ENCODE measurements at places on chromosomes 2 and 18. TPM values are rescaled to one million over a fixed set of nuclear protein-coding genes. Genes with fewer than 3 reads are reported as not detected.

MYCN gene
- polyA plus RNA-seq: 17.2 TPM

PAIP2B gene
- polyA plus RNA-seq: 10.2 TPM

SERPINB12 gene
- not detected for polyA plus RNA-seq

DUSP11 gene
- polyA plus RNA-seq: 39.1 TPM

GNAL gene
- polyA plus RNA-seq: 2.5 TPM

LIMS3 gene
- 3.3 TPM for polyA plus RNA-seq

RTP5 gene
- polyA plus RNA-seq: not detected

ARHGEF33 gene
- 2.9 TPM for polyA plus RNA-seq

COBLL1 gene
- polyA plus RNA-seq: 21.6 TPM

SH2D6 gene
- 0.57 TPM for polyA plus RNA-seq

AQP4 gene
- 95.9 TPM for polyA plus RNA-seq

DNMT3A gene
- polyA plus RNA-seq: 89.7 TPM

KIF1A gene
- polyA plus RNA-seq: 2.3 TPM

C2orf66 gene
- 0.20 TPM for polyA plus RNA-seq

DNA sequence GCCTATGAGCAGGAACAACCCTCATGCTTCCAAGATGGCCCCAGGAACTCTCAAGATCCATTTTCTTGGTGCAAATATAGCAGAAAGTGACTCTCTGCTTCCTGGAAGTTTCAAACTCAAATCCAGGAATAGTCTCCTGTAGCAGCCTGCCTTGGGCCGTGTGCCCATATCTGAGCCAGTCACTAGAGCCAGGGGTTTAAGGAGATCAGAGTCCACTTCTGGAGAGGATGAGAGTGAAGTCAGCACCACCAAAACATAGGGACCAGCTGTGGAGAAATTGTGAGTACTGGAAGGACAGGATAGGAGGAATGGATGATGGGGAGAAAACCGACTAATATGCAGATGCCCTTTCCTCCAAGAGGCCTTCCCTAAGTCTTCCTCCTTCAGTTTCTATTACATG is 33.2 kb downstream of the PSD4 start:
- no peaks in the 10 kb centered on the region for H3K27me3 ChIP-seq
- DNase-seq: no peak
- H3K4me1 ChIP-seq: peaks cover 2% of the 10 kb centered on the region
- no peak overlapping the region for H3K27ac ChIP-seq
- peaks cover 6% of the 10 kb centered on the region for H3K36me3 ChIP-seq
- H3K4me3 ChIP-seq: no peak overlapping the region

DNA sequence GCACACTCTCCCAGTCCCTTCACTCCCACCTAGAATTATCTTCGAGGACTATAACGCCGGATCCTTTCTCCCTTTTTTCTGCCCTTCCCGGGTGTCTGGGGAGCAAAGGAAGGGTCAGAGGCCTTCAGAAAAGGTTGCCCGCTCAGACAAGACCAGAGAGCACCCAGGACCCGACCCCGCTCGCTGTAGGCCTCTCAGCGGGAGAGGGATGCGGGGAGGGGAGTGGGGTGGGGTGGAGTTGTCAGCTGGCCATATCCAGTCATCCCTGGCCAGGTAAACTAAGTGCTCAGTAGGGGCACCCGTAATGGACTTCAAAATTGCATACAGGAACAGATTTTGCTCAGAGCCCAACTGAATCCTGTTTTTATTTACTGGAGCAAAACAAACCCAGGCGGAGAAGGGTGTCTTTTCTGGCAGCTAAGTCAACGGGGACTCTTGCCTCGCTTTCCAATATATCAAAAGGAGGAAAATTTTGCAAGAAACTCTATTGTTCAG is 65.0 kb downstream of the NOL4 start:
- no peak overlapping the region for H3K27ac ChIP-seq
- no peaks in the 10 kb centered on the region for H3K36me3 ChIP-seq
- H3K27me3 ChIP-seq: peaks cover 24% of the 10 kb centered on the region
- no peak for DNase-seq
- H3K4me3 ChIP-seq: no peak overlapping the region
- H3K4me1 ChIP-seq: no peaks in the 10 kb centered on the region

DNA sequence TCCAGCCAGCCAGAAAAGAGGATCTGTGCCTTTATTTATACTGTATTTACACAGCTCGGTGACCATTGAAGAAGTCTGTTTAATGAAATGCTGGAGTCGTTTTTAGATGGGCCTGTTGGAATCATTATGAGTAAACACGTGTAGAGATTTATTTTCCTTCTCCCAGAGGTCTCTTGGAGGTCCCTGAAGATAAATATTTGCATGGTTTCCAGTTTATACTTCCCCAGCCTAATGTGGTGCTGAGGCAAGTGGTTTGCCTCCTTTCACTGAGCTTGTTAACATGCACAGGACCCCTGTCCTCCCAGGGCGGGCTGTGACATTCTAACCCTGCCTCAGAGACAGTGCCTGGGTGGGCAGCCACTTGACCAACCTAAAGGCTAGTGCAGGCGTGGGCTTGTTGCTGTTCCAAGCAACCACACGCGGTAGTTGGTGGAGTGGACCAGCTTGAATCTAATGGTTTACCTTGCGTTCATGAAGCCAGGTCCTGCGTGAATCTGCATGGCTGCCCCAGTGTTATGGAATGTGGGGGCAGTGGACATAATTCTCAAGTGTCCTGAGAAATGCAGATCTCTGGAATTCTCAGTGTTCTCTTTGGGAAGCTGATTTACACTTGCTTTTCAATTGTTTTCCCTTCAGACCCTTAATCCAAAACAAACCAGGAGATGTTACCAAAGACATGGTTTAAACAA is 130.2 kb upstream of the DLX2 start:
- peaks cover 30% of the 10 kb centered on the region for H3K27me3 ChIP-seq
- DNase-seq: no peak
- H3K36me3 ChIP-seq: no peaks in the 10 kb centered on the region
- H3K4me3 ChIP-seq: no peak overlapping the region
- H3K4me1 ChIP-seq: peaks cover 6% of the 10 kb centered on the region

- no peaks in the 10 kb centered on the region for H3K4me1 ChIP-seq
- H3K27me3 ChIP-seq: no peaks in the 10 kb centered on the region
- H3K4me3 ChIP-seq: no peak overlapping the region
Observed at GRCh38 chr2:41498781-41499180, 549.0 kb upstream of the PKDCC start.

DNA sequence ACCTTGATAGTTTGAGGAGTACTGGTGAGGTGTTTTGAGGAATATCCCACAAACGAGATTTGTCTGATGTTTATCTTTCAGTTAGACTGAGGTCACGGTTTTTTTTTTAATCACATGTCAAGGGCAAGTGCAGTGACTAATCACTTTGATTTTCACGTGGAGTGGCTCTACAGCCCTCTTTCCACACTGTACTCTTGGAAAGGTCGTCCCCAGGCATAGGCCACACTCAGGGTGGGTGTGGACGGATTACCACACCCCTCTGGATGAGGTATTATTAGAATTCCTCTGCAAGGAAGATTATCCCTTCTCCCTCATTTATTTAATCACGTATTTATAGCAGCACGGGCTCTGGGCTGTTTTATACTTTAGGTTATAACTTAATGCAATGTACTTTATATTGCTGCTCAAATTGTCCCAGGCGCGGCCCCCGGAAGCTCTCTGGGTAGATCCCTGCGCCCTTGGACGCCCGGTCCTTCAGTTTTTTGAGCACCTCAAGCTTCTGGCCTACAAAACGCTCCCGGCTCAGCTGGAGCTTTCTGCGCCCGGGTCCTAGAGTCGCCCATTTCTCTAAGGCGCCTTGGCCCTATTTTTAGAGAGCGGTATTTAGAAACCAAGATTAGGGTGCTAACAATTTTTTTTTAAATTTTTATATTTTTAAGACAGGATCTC is 515 bp upstream of the PLEKHB2 start:
- no peaks in the 10 kb centered on the region for H3K27me3 ChIP-seq
- peaks cover 43% of the 10 kb centered on the region for H3K4me1 ChIP-seq
- DNase-seq: peak; percentile 82

GRCh38 chr2:56334622-56335021 is 150.8 kb downstream of the CCDC85A start:
- no peaks in the 10 kb centered on the region for H3K27me3 ChIP-seq
- H3K4me1 ChIP-seq: no peaks in the 10 kb centered on the region
- no peak for DNase-seq
- H3K36me3 ChIP-seq: no peaks in the 10 kb centered on the region
- no peak overlapping the region for H3K4me3 ChIP-seq

GRCh38 chr2:226669905-226670304 is 129.7 kb downstream of the IRS1 start:
- no peak overlapping the region for H3K27ac ChIP-seq
- no peaks in the 10 kb centered on the region for H3K4me1 ChIP-seq
- no peak overlapping the region for H3K4me3 ChIP-seq
- DNase-seq: no peak

GRCh38 chr2:98020992-98021713 is 25.4 kb upstream of the TMEM131 start:
- no peaks in the 10 kb centered on the region for H3K4me1 ChIP-seq
- no peaks in the 10 kb centered on the region for H3K27me3 ChIP-seq
- no peaks in the 10 kb centered on the region for H3K36me3 ChIP-seq
- H3K27ac ChIP-seq: no peak overlapping the region
- no peak for DNase-seq

DNA sequence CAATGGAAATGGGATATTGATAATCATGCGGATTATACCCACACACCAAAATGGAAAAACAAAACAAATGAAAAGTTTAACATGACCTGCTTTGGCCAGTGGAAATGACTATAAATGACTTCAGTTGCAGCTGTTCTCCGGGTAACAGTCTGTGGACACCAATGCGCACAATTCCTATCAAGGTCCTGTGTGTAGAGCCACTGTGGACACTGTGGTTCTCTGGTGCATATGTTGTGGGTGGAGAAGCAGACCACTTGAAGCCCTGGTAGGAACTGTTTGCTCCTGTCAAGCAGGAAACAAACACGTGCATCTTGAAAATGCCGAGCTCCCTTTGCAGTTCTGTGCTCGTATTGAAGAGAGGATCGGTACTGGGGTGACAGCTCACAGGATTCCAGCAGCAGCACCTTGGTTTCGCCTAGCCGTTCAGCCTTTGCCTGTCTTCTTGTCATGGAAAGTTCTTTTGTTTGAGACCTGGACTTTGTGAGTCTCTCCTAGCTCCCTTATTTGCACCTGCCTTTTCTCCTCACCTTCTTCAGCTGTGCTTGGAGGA is 32.9 kb downstream of the NCK2 start:
- no peak overlapping the region for H3K27ac ChIP-seq
- no peak overlapping the region for H3K4me3 ChIP-seq
- H3K36me3 ChIP-seq: no peaks in the 10 kb centered on the region
- peaks cover 59% of the 10 kb centered on the region for H3K4me1 ChIP-seq

DNA sequence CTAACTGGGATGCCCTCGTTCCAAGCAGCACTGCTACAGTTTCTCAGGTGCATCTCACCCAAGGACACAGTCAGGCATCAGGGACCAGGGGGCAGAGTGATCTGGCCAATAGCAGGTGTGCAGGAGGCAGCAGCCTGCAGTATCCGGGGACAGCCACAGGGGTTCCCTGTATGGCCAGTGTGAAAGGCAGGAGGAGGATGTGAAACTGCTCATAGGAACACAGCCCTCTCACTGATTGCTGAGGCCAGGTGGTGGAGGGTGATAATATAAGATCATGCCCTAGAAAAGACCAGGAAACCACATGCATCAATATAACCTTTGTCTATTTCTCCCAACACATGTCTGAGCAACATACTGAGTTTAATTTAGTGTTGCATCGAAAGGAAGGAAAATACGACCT is 112.7 kb upstream of the TACR1 start:
- DNase-seq: no peak
- no peaks in the 10 kb centered on the region for H3K4me1 ChIP-seq
- no peak overlapping the region for H3K4me3 ChIP-seq
- no peaks in the 10 kb centered on the region for H3K27me3 ChIP-seq

DNA sequence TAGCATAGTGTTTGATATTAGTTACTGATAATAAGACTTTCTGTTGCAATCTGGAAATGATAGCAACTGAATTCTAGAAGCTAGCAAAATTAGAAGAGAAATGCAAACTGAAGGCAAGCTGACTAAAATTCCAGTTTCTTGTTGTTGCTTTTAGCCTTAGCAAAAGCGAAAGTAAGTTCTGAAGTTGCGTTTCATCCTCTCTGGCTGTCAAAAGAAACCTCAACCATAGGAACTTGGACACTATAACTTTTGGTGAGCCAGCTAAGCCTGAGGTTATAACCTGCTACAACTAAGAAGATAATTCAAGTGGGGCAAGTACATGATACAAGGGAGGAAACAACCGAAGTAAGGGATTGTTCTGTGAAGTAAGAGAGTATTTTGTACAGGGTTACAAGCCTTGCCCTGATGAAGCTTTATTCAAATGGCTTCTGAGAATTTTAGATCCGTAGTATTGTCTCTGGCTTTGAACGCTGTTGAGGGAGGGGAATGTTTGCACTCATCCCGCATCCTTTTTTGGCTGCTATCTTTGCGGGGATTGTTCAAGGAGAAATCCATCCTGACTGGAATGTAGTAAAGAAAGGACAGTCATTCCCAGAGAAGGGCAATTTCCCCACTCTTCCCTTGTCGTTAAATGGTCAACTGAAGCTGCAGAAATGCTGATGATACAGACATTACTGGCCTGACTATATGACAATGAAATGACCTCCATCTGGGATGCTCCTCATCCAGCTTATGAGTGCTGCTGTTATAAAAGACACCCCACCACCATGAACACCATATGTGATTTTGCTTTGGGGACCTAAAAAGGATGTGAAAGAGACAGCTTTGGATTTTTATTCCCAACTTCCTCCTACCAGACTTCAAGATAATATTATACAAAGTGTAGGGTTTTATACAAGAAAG is 7.0 kb upstream of the TMX3 start:
- H3K36me3 ChIP-seq: no peaks in the 10 kb centered on the region
- H3K27ac ChIP-seq: peak overlapping the region; percentile 56
- H3K4me1 ChIP-seq: peaks cover 6% of the 10 kb centered on the region
- DNase-seq: no peak

DNA sequence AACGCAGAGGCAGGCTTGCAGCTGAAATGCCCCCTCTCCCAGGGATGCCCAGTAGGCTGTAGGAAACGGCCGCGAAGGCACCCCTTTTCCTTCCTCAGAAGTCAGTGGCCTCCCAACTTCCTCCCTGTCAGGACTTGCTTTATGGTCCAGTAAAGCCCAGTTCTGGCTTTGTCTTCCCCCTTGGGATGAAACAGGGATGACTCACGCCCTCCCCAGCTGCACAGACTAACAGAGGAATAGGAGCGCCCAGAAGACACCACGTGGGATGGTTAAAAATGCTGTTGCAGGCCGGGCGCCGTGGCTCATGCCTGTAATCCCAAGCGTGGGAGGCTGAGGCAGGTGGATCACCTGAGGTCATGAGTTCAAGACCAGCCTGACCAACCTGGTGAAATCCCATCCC is 6.9 kb downstream of the CREG2 start:
- H3K27me3 ChIP-seq: peaks cover 37% of the 10 kb centered on the region
- H3K4me3 ChIP-seq: no peak overlapping the region
- no peak for DNase-seq
- no peaks in the 10 kb centered on the region for H3K4me1 ChIP-seq

DNA sequence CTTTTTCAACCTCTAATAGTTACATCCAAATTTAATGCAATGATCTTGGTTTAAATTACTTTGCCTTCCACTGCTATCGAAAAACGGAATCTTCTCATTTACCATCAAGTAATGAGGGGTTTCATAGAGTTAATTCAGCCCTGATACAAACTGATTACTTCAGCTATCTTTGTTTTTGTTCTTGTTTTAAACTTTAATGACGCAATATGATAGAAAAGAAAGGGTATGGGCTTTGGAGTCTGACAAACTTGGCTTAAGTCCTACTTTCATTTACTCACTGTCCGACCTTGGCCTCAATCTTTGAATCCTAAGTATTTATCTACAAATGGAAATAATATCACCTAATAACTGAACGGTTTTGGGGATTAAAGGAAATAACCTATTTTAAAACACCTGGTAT is 16.1 kb downstream of the ADAM17 start:
- no peaks in the 10 kb centered on the region for H3K27me3 ChIP-seq
- DNase-seq: peak; percentile 69
- H3K36me3 ChIP-seq: peaks cover 30% of the 10 kb centered on the region
- no peak overlapping the region for H3K4me3 ChIP-seq
- no peaks in the 10 kb centered on the region for H3K4me1 ChIP-seq
- peak overlapping the region; percentile 88 for H3K27ac ChIP-seq

Measured in left lung (tissue), 14 donors.